ENCODE measurements at places on chromosomes 3 and 15.

GRCh38 chr15:98881526-98882520 lies 125.8 kb downstream of the PGPEP1L start:
- DNase-seq, result no peak

DNA sequence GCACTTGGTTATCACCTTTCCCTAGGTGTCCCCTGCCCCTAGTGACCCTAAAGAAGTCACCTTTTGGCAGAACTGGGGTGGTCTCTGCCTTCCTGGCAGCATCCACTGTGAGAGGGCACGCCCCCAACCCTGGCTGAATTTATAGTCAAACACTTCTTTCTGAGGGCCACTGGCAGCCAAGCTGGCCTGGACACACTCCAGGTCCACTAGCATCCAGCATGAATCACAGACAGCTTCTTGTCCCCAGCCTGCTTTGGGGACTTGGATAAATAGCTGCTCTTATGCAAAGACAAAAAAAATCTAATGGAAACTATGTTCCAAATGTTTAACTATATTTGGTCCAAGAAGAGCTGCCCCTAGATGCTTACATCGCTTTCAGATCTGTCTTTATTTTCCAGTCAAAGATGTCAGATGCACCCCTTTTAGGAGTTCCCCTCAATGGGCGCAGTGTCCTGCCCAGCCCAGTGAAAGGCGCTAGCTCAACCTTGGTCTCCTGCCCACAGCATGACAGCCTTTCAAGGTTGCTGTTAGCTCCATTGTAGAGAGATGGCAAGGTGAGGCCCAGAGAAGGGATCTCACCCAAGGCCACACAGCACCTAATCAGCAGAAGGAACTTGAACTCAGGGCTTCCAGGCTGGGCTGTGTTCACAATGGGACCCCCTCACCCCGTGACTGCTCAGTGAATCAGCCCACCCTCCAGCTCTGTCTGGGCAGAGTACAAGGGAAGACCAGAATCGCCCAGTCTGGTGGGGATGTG lies 7.0 kb downstream of the RASL12 start:
- no peak for DNase-seq

DNA sequence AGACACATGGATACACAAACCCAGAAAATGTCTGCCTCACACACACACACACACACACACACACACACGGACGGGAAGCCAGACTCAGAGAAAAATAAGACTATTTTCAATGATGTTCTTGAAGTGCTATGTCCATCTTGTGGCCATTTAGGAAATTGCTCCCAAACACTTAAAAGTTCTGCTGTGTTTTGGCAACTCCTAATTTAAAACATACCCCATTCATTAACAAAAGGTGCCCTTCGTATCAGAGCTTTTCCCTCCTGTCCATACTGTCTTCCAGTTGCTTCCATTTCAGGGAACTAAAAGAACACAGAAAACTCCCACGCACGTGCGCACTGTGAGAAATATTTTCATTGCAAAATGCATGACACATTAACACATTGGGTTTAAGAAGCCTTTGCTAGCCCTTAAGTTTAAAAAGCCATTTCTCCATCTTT lies 44.6 kb downstream of the SLC12A1 start:
- DNase-seq, result no peak

- DNase-seq, result no peak
These were observed 20.7 kb downstream of the PPP1R2 start for GRCh38 chr3:195522254-195523023.

- no peak for DNase-seq
These were observed 28.0 kb downstream of the KLHDC8B start for GRCh38 chr3:49199239-49199899.

DNA sequence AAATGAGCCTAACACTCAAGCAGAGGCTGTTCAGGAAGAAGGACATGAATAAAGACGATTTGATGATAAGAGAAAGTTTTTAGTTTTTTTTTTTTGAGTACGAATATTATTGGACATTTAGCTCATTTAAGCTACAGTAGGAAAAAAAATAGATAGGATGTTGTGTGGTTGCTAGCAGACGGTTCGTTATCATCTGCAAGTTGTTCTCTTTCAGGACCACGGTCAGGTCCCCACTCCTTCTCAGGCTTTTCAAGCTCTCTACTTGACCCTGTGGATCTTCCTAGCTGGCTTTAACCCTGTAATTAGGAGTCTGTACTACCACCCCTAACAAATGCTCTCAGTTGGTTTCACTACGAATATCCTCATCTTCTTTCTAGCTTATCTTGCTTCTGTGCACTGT lies 1.1 kb downstream of the KCNH8 start:
- DNase-seq, result no peak

All from esophagus squamous epithelium (tissue), 5 donors.